T-helper 2 cell treated with Interferon-gamma antibody and Interleukin-4, amounts not matched to agents 5 μg/mL and 100 μg/mL, for 36 hours (primary cell): ENCODE measurements at places on chromosomes 1 and 21.
A peak's percentile ranks its signal among the peaks of the same experiment; 100 is the strongest.

DNA sequence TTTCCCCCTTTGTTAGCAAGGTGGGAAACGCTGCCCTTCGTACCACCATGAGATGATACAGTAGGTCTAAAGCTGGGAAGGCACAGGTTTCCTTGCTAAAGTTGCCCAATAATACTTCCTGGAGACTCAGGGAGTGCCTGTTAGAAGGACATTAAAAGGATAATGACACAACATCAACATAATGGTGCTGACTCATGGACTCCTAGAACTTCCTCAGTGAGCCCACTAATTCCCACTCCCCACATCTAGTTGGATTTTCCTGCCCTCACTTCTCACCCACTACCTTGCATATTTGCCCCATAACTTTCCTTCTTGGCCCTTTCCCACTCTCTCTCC is 17.5 kb downstream of the CFAP45 start:
- no peak for DNase-seq

DNA sequence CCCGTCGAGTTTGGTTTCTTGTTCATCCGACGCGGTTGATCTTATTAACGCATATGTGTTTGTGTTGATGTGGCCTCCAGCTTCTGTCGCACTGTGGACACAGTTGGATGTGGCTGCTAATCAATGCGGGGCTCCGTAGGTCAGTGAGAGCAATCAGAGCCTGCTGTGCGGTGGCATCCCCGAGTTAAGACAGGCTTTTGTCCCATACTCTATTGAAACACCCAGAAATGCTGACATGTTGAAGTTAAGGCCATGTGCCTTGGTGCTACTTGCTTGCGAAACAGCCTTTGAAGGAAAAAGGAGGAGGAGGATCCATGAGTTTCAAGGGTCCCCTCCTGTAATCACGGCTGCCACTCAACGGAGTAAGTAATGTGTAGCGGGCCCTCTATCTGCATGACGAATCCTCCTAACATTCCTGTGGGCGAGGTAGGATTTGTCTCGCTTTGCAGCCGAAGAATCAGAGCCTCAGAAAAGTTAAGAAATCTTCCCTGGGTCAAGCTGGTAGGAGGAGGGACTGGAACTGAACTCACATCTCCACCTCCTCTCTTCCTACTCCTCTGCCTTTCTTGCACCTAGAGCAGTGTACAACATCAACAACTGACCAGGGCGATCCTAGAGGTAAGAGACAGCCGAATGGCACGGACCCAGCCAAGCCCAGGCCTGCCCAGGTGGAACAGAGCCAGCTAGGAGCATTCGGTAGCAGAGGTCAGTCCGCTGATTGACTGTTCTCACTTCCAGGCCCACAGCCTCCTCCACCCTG is 19.5 kb downstream of the PDE9A start:
- no peak for DNase-seq

DNA sequence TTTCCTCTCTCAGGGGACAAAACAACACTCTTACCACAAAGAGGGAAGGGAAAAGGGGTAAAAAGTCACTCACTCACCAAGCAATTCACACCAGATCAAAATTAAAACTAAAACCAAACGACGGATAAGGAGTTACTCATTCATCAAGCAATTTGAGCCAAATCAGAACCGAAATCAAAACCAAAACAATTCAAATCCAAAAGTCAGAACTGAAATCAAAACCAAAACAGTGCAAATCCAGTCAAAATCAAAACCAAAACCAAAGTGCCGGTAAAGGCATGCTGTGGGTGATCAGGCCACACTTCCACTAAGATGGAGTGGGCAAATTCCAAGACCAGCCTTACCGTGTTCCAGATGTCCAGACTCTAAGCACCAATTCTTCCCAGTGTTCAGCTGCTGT is 717.9 kb downstream of the AMY1C start:
- DNase-seq: no peak

DNA sequence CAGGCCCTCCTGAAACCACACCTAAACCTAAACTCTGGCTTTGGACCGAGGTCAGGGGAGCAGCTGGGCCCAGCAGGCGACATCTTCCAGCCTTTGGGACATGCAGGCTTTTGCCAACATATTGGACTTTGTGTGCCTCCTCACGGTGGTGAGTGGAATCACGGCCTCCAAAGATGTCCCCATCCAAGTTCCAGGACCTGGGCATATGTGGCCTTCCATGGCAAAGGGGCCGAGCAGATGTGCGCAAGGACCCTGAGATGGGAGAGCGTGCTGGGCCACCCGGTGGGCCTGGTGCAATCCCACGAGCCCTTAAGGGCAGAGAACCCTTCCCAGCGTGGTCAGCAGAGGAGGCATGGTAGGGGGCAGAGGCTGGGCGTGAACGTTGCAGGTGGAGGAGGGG is 160.8 kb upstream of the C1orf174 start:
- DNase-seq: no peak

DNA sequence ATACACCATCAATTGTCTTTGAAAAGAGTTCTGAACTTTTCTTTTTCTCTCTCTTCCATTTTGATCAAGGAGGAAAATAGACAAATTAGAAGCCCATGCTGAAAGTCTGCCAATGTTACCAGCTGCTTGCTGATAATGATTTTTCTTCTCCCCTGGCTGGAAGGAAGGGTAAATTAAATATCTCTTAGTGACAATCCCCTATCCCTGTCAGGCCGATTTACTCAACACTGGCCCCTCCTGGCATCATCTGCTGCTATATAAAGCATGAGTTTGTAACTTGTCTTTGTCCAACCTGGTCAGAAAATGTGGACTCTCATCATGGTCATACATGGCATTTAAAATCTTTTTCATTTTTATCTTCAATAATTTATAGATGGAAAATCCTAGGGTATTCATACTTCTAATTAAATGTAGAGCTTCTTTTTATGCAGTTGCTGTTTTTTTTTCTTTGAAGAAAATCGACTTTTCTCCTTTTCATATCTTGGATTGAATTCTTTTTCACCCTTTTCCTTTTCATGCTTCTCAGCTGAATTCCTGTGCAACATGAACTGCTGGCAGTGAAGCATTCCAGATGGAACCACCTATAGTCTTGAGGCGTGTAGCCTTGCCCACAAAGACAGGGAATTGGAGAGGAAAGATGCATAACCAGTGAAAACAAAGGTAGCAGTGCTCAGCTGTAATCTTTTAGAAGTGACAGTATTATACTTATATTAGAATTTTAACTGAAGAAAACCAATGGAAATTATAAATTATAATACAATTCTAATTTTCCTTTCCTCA is 214.7 kb upstream of the PTGFR start:
- DNase-seq: no peak

DNA sequence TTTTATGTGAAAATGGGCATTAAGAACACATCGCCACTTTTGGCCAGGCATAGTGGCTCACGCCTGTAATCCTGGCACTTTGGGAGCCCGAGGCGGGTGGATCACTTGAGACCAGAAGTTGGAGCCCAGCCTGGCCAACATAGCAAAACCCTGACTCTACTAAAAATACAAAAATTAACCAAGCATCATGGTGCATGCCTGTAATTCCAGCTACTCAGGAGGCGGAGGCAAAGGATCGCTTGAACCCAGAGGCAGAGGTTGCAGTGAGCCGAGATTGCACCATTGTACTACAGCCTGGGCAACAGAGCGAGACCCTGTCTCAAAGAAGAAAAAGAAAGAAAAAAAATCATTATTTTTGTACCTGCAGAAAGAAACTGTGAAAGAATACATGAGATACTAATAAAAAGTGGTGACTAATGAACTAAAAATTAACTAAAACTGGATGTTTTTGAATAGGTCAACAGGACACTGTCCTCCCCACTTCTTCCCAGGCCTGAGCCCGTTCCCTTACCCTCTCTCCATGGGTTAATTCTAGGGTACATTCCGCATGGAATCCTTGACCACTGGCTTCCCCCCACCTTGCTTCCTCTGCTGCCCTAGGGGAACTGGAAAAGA is 8.3 kb upstream of the TINAGL1 start:
- no peak for DNase-seq

DNA sequence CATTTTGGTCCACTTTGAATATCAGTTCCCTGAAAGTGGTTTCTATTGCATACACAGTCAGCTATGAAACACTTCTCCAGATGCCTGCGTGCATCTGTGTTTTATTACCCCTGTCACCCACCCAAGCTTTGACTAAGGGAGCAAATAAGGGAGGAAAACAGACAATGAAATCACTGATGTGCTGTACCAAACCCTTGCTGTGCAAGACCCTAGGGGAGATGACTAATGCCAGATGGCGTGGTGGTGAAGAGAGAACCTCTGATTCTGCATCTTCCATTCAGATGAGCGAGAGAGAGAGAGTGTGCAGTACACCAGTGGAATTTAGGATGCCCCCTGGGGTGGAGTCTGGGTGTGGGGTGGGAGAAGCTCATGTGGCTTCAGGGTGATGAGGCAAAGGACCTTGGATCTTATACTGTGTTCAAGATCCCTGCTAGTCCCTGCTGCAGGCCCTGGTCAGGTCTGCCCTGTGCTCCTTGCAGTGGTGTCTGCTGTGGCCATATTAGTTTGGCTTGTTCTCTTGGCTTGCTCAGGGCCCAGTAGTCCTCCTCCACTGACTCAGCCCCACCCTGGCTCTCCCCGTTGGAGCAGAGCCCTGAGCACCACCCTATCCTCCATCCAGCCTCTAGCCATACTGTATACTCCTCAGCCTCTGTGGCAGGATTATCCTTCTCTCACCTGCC is 18.5 kb downstream of the CLCA1 start:
- DNase-seq: no peak

GRCh38 chr1:230105754-230106625 is 39.0 kb downstream of the GALNT2 start:
- DNase-seq: peak; percentile 34

- no peak for DNase-seq
Observed at GRCh38 chr1:197915862-197916499, 1.2 kb upstream of the LHX9 start.

DNA sequence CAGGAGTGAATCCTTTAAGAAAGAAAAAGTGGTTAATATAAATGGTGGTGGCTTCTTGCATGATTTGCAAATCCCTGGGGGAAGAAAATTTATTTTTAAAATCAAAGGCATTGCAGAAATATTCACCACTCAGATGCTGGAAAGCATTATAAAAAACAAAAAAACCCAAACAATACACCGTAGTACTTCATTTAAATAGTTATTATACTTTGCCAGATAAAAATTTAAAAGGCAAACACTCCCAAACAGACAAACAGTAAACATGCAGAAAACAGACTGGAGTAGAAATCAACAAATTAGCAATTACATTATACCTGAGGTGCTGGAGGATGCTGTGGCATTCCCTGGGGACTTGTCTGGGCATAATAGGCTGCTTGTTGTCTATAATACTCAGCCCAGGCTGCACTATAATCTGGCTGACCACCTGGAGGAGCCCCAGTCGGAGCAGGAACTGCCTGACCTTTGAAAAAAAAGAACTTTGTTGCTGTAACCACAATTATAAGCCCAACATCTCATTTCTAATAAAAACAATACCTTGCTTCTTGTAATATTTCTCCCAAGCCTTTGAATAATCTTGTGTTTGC is 29.9 kb downstream of the FUBP1 start:
- no peak for DNase-seq

- DNase-seq: no peak
Observed at GRCh38 chr21:26717146-26717739, 128.0 kb downstream of the ADAMTS1 start.
